ENCODE measurements at places on chromosomes 4 and X. TPM values are rescaled to one million over a fixed set of nuclear protein-coding genes. Genes with fewer than 3 reads are reported as not detected.

ETDB gene
- total RNA-seq: not detected

GRCh38 chr4:65599340-65599739, 70.9 kb downstream of the EPHA5 start:
- no peak for DNase-seq

DNA sequence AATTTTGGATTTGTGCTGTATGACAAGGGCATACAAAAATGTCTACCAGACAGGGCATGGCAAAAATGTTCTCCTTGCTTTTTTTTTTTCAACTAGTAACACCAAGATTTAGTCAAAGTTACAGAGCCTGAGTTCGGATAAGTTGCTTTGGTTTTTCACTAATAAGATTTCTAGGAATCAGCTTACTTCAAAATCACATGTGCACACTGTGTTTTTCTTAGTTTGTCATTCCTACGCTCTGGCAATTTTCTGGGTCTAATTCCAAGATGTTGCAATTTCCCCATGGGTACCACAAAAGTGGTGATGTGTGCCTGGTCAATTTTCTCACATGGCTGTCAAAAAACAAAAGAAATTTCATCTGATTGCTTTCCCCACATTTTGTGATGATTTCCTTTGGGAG, 6.3 kb downstream of the C1QTNF7 start:
- DNase-seq: no peak

DNA sequence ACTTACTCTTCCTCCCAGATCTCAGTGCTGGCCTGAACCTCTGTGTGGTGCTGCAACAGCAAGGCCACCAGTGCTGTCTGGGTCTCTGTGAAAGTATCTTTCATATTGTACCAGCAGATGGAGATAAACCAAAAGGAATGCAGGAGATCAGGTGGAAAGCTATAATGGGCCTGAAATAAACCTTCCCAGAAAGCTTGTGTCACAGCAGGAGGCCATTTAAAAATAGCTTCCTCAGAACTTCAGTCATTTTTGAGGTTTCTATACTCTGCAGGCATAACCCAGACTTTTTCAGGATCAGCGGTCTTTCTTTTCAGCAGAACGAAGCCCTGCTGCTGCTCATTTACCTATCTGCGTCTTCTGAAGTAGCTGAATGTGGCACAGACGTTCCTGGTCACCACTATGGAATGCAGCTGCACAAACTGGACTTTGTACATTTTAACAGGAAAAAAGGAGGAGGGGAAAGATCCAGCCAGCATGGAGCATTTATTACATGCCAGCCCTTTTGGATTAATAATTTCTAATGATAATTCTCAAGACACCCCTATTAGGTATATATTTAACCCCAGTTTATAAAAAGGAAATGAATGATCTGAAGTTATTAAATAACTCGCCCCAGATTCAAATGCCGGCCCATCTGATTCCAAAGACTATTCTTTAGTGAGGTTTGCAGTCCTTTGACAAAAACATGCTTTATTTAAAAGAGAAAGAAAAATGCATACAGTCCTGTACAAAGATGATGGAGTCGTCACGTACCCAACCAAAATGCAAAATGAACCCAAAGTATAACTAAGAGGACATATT, 119.7 kb downstream of the NFKB1 start:
- no peak for DNase-seq

DNA sequence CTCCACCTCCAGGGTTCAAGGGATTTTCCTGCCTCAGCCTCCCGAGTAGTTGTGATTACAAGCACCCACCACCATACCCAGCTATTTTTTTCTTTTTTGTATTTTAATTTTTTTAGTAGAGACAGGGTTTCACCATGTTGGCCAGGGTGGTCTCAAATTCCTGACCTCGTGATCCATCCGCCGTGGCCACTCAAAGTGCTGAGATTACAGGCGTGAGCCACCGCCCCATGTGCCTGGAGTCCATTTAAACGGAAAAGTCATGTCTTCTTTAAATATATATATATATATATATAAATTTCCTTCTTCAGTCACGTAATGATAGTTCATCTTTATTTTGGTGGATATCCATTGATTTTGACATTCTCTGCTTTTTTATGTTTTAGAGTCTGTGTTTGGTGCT, 264.0 kb upstream of the PITX2 start:
- no peak for DNase-seq

Data from right cardiac atrium (tissue), 5 donors.